Stimulated activated CD8-positive, alpha-beta memory T cell treated with anti-CD3 and anti-CD28 coated beads, Interleukin-12 subunit alpha, Interleukin-12 subunit beta, amount 100 ng/mL, for 4 hours (primary cell): ENCODE measurements at places on chromosomes 12 and 14.

DNA sequence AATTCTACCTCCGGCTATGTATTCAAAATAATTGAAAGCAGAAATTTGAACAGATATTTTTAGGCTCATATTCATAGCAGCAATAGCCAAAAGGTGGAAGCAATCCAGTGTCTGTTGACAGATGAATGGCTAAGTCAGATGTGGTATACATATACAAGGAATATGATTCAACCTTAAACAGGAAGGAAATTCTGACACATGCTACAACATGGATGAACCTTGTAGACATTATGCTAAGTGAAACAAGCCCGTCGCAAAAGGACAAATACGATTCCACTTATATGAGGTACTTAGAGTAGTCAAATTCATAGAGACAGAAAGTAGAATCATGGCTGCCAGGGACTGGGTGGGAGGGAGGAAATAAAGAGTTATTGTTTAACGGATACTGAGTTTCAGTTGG, 331.6 kb downstream of the PCNX1 start:
- DNase-seq, result no peak

DNA sequence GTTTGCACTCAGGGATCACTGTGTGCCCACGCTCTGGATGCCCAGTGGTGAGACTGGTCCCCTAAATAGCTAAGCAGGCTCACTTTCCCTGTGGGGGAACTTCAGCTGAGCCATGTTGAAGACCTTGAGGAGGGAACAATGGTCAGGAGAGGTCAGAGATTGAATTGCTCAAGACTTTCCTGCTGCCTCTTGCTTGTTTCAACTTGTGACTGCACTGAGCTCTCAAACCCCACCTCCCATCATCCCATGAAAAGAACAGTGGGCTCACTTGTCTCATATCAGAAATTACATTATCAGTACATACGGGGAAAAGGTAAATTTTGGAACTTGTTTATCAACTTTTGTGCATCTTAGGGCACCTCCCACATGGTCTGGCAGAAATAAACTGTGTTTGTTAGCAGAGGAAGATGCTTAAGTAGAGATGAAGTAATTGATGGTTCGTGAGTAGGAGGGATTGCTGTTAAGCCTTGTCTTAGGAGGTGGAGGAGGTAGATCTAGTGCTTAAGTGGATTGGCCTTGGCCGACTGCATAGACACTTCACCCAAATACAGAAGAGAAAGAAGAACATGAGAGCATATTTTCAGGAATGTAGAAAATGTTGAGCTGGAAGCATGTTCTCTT, 15.0 kb upstream of the SERPINA1 start:
- DNase-seq, result no peak

DNA sequence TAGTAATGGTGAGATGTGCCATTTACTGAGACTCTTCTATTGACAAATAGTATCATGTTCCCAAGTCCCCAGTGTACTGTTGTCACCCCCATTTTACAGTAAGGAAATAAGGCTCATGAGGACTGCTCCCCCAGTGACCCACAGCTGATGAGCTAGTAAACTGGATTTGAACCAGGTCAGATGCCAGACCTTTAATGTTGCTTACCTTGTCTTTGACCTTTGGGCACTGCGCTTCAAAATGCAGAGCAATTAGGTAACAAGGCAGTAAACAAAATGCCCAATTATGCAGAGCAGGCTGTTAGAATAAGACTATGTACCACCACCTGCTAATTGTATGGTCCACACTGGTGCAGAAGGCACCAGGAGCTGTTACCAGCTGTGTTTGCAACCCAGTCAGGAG, 38.5 kb upstream of the RIN3 start:
- no peak for DNase-seq

DNA sequence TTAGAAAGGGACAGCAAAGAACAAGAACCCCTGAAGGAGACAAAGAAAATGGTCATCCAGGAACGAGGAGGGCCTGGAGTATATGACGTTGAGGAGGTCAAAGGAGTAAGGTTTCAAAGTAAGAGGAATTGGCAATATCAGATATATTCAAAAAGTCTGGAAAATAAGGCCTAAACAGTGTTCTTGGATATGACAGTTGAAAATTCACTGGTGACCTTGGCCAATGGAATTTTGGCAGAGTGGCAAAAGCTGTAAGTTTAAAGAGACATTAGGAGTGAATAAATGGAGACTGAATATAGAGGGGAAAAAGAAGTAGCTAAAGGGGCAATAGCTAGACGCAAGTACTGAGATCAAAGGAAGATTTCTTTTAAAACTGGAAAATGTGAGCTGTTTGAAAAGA, 4.1 kb upstream of the ACTN1 start:
- no peak for DNase-seq

- DNase-seq, result no peak
Measured at GRCh38 chr14:26820572-26820971, 222.7 kb upstream of the NOVA1 start.

GRCh38 chr12:21649034-21649433, 8.6 kb downstream of the LDHB start:
- no peak for DNase-seq

DNA sequence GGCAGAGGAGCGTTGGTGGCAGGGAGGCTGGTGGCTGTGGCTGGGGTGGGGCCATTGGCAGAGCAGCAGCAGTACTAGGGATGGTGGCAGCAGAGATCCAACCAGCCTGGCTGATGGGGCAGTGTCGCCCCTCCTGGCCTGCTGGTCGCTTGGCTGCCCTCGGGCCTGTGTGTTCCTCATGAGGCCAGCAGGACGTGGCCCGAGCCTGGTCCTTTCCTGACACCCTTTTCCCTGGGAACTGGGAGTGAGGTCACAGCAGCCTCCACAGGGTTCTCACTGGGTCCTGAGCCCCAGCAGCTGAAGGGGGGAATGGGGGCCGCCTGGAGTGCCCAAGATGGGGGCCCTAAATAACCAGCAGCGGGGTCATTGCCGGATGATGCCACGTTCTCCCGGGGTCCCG, 46.1 kb downstream of the KIF26A start:
- DNase-seq, result no peak

DNA sequence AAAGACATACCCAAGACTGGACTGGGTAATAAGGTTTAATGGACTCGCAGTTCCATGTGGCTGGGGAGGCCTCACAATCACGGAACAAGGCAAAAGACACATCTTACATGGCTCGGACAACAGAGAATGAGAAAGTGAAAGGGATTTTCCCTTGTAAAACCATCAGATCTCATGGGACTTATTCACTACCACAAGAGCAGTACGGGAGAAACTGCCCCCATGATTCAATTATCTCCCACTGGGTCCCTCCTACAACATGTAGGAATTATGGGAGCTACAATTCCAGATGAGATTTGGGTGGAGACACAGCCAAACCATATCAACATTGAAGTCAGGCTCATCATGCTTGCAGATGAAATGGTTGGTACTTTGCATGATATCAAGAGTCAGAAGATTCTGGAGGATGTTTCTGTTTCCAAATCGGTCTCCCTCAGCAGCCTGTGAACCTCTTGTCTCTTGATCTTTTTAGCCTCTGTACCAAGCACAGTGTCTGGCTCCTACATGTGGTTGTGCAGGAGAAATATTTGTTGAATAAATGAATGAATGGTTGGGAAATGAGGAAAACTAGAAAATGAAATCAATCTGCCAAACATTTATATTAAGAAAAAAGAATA, 98.6 kb downstream of the VRK1 start:
- DNase-seq, result no peak

GRCh38 chr12:124123296-124124000, 150.4 kb downstream of the ZNF664 start:
- no peak for DNase-seq

GRCh38 chr12:94560431-94561221, 89.7 kb downstream of the TMCC3 start:
- DNase-seq, result no peak

DNA sequence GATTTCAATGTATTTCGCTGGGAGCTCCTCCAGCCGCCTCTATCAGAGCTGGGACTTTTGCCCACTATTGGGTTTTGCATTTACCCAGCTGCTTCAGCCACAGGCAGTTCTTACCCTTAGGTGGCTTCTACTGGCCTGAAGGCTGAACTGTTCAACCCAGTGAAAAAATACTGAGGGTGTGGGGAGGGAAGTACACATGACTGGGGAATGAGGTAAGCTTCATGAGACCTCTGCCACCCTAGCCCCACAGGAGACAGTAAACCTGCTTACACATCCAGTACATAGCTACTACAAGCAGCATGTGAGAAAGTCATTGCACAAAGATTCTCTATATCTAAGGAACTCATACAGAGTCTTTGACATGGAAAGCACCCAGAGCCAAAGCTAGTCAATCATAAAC, 411.1 kb downstream of the SYT1 start:
- no peak for DNase-seq

DNA sequence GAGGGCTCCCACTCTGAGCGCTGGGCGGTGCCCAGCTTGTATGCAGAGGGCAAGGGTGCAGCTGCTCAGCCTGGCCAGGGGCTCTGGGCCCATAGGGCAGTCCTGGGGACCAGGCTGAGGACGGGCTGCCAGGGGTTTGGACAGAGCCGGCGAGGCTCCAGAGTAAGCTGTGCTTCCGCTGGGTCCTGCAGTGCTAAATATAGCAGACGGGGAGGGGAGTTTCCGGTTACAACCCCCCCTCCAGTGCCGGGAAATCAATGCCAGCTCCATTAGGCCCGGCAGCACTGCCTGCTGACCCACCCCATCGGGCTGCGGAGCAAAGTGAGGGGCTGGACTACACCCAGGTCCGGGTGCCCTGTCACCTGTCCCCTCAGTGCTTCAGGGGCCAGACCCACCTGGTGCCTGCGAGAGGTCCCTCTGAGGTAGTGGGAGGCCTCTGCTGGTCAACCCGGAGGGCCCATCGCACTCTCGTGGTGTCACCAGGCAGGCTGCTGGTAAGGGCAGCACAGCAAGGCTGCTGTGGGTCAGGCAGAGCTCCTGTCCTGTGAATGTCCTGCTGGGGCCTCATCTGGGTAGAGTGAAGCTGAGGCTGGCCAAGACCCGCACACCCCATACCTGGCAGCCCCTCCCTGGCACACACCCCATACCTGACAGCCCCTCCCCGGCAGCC, 2.6 kb upstream of the JAG2 start:
- DNase-seq, result no peak

GRCh38 chr12:130073721-130074120, 88.5 kb upstream of the FZD10 start:
- DNase-seq, result no peak

DNA sequence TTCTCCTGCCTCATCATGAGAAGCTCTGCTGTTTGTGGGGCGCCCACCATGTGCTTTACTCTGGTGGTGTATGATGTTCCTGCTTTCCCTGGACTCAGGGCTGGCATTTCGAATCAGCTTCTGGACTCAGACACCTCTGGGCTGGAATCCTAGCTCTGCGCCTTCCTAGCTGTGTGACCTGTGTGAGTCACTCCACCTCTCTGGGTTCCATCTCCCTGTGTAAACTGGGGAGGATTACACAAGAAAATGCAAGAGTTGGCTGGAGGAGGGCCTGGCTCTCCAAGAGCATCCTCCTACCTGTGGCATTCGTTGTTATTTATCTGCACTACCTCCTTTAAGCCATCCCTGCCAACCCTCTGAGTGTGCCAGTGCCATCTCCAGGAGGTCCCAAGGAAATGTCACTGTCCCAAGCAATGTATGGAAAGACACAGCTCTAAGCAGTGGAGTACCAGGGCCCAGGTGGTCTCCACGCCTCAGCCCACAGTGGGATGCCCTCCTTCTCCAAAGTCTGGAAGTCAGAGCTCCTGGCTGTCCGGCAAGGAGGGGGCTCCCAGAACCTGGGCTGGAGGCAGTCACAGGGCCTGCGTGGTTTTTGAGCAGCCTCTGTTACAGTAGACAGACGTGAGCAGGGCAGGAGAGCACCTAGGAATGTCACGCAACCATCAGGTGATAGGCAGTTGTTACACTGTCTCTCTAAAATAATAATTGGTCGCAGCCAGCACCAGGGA, 7.3 kb upstream of the TNFAIP2 start:
- no peak for DNase-seq

DNA sequence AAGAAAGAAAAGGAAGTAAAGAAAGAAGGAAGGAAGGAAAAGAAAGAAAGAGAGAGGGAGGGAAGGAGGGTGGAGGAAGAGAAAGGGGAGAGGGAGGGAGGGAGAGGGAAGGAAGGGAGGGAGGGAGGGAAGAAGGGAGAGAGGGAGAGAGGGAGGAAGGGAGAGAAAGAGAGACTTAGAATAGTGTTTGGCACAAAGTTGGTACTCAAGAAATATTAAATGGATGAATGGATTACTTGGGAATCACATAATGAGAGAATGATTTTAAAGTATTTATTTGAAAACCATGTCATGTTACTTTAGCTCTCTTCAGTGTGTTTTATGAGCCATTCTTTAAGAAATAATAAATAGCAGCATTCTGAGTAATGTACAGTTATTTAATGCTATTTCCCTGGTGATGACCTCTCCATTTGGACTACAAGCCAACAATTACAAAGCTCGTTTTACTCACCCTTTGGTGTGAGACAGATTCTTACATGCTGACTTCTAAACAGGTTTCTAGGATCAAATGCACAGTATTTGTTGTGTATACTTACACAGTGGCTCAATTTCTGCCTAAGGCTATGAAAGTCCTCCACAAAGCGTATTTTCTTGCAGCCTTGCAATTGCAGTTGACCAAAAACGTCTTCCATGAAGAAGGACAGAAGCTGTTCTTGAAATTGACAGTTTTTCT, 861 bp downstream of the IL26 start:
- no peak for DNase-seq

DNA sequence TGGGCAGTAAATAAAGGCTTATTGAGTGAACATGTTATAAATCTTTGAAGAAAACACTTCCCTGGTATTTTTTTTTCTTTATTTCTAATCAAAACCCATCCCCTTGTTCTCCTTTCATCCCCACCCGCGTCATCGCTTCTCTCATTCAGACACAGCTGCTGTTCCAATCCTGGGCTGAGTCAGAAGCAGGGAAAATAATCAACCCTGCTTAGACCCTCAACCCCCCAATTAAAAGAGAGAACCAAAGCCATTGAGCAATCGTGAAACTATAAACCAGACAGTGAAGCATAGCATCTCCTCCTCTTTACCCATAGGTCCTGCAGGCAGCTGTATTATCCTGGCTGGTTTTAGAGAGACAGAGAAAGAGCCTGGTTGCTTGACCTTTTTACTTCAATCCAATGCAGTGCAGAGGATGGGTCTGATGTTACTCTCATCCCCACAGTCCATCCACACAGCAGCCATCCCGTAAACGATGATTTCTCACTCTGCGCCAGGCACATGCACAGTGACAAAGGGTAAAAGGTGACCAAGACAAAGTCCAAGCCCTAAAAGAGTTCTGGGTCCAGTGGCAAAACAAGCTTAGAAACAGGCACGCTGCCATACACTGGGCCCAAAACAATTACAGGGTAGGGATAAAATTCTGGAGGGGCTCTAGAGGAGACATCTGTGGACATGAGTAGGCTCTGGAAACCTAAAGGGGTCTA, 238.3 kb downstream of the GALC start:
- DNase-seq, result no peak

- DNase-seq, result no peak
Measured at GRCh38 chr14:80946797-80947196, 5.3 kb upstream of the CEP128 start.
